ENCODE measurements at places on chromosomes 12 and 14.

DNA sequence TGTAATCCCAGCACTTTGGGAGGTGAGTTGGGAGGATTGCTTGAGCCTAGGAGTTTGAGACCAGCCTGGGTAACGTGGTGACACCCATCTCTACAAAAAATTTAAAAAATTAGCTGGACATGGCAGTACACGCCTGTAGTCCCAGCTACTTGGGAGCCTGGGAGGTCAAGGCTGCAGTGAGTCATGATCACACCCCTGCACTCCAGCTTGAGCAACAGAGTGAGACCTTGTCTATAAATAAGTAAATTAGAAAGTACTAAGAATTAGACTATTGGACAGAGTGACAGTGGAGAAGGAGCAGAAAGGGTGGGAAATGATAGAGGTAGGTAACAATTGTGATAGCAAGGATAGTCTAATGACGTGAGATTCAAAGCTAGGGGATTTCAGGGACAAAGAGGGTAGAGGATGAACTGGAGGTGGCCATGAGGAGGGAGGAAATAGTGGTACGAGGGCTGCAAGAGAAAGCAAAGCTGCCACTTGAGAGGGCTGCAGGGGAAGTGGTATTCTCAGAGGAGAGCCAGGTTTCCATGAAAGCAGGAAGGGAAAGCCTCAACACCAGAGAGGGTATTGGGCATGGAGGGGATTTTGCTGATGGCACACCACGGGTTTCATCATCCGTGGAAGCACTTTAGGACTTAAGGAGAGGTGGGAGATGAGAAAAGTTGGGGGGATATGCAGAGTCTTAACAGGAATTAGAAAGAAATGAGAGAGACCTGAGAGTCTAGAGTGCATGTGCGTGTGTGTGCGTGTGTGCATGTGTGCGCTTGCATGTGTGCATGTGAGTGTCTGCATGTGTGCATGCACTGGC lies 85.6 kb downstream of the SYNE2 start:
- no peak for DNase-seq

GRCh38 chr12:75042125-75042524 lies 167.5 kb downstream of the KCNC2 start:
- no peak for DNase-seq

- no peak for DNase-seq
These were observed 58.8 kb downstream of the AEBP2 start for GRCh38 chr12:19498099-19498498.

DNA sequence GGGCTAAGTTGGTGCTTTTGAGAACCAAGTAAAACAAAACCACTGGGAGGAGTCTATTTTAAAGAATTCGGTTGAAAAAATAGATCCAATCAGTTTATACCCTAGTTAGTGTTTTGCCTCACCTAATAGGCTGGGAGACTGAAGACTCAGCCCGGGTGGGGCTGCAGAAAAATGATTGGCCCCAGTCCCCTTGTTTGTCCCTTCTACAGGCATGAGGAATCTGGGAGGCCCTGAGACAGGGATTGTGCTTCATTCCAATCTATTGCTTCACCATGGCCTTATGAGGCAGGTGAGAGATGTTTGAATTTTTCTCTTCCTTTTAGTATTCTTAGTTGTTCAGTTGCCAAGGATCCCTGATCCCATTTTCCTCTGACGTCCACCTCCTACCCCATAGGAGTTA lies 1.8 kb upstream of the RAB5B start:
- no peak for DNase-seq

- no peak for DNase-seq
These were observed 107.3 kb downstream of the KIF26A start for GRCh38 chr14:104245723-104246122.

- DNase-seq = no peak
These were observed 313.6 kb downstream of the NUAK1 start for GRCh38 chr12:105825141-105825540.

DNA sequence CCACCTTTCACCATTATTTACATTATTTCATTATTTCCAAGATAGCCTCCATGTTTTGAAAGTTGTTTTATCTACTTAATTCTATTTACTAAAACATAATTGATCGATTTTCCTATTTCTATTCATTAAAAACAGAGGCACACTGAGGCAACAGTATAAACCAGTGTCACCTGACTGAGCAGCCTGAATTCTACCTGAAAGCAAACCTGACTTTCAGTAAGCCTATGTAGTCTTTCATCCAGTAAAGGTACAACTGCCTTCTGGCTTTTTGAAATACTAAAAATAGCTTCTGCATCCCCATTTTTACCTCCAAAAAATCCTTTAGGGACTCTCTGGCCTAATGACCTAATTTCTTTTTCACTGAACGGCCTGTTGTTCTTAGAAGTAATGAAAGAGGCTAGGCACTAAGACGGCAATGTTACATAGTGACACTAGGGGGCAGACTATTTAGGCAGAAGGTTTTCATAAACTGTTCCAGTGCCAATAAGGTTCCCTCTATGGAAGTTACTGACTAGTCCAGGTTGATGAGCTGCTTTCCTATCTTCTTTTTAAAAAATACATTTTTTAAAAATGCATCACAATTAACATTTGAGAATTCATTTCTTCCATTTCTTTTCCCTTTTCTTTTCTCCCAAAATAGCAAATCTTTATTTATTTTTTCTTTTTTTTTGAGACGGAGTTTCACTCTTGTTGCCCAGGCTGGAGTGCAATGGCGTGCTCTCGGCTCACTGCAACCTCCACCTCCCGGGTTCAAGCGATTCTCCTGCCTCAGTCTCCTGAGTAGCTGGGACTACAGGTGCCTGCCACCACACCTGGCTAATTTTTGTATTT lies 17.5 kb downstream of the ANAPC5 start:
- no peak for DNase-seq

DNA sequence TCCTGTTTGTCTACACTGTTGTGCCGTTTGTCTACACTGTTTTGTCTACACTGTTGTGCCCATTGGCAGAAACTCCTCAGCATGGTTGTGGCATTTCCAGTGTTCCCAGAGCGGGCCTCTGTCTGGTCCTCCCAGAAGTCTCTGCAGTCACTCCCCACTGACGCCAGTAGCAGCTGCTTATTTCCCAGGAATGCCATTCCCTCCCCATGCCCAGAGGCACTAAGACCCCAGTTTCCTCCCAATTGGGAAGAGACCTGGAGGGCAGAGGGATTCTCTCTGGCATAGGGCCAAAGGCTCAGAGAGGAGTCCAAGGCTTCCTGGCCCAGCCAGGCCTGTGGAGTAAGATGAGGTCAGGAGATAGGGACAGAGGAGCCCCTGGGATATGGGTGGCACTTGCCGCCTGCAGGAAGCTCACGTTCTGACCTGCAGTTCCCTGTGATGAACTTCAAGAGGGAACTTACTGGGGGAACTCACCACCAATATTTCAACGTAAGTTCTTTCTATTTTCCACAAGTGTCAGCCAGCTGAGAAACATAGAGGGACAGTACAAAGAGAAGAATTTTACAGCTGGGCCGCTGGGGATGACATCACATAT lies 69.1 kb downstream of the TNFAIP2 start:
- no peak for DNase-seq

- no peak for DNase-seq
These were observed 68.0 kb downstream of the MGAT4C start for GRCh38 chr12:86188226-86188625.

GRCh38 chr12:95608252-95609033 lies 57.2 kb upstream of the USP44 start:
- no peak for DNase-seq

GRCh38 chr12:43097471-43097870 lies 454.5 kb downstream of the ADAMTS20 start:
- no peak for DNase-seq

- DNase-seq = no peak
These were observed 10.8 kb upstream of the OAS3 start for GRCh38 chr12:112927475-112927874.

GRCh38 chr14:73599499-73599898 lies 7.8 kb downstream of the ACOT4 start:
- DNase-seq = no peak

- no peak for DNase-seq
These were observed 25.9 kb upstream of the COL2A1 start for GRCh38 chr12:48030173-48030650.

DNA sequence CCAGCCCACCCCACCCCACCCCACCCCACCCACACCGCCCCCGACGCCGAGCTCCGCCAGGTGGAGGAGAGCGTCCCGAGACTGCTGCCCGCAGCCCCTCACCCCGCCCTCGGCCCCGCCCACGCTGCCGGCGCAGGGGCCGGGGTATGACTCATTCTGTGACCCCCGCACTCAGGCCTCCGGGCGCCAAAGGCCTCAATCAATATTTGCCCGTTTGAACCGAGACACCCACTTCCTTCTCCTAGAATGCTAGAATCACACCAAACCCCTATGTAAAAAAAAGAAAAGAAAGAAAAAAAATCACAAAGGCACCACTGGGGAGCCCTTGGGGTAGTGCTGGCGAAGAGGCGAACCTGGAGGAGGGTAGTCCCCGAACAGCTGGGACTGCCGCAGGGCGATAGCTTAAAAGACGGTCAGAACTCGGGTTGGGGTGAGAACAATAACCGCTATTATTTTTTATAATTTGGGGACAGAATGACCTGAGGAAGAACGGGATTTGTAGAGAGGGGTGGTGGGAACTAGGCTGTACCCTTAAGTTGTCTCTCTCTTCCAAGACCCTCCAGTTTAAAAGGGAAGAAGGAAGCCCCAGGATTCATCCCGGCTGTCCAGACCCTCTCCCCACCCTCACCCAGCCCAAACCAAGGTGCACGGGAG lies 894 bp downstream of the KRT8 start:
- DNase-seq = no peak

DNA sequence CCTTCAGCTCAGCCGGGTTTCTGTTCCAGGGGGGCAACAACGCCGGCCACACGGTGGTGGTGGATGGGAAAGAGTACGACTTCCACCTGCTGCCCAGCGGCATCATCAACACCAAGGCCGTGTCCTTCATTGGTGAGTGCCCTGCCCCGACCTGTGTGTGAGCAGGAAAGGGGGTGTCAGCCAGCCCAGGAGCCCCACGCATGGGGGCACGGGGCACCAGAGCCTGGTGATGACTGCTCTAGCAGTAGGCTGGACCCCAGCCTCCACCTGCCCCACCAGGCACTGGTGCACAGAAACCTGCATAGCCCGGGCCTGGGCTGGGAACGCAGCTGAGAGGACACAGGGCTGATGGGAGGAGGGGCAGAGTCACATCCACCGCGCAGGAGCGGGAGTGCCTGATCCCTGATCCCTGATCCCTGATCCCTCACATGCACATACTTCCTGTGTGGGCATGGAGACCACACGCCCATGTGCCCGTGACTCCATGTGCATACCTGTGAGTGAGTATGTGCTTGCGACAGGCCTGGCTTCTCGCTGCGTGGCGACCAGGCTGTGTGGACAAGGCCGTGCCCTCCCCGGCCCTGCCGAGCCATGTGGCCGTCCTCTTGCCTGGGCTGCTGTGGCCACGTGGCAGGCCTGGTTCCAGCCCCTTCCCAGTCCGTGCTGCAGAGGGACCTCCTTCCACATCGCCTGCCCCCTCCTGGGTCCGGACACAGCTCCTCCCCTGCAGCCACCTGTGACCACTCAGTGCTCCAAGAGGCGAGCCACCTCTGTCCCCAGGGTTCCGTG lies 11.2 kb downstream of the ADSS1 start:
- no peak for DNase-seq

- no peak for DNase-seq
These were observed 44.6 kb downstream of the SRGAP1 start for GRCh38 chr12:63888908-63889635.

- DNase-seq = no peak
These were observed 402.9 kb upstream of the SOX5 start for GRCh38 chr12:24352363-24352762.

DNA sequence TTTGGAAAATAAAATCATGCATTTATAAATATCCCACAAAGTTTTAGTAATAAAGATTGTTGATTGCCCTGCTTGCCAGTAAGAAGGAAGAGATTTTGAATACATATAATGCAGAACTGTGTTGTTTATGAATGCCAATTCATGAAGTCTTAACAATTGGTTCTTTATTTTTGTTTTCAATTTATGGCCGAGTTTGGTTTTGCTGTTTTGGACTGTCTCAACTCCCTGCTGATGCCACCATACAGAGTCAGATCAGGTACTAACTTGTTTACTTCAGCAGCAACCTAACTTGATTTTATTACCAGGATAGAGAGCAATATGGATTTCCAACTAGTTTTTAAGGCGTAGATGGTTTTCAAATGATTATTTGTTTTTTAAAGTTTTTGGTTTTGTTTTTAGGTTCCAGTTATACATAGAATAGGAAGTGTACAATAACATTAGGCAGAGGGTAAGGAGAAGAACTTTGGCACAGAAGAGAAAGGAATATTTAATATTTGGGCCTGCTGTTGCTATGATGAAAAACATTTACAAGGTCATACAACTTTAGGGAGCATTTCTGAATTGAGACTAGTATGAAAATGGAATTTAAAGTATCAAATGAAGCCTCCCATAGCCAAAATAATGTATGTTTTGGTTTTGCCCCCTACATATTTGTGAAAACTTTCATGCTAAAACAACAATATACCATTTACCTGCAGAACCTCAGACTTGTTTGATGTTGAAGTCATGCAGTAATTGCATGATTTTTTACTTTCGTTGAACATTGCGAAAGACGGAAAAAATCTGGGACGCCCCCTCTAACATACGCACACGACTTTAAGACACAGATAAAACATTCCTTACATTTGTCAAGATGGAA lies 904 bp upstream of the FAM177A1 start:
- no peak for DNase-seq

GRCh38 chr14:21723431-21724045 lies 49.9 kb upstream of the OR4E1 start:
- no peak for DNase-seq
